MM.1S (cell line): ENCODE measurements at places on chromosomes 5 and 9.

DNA sequence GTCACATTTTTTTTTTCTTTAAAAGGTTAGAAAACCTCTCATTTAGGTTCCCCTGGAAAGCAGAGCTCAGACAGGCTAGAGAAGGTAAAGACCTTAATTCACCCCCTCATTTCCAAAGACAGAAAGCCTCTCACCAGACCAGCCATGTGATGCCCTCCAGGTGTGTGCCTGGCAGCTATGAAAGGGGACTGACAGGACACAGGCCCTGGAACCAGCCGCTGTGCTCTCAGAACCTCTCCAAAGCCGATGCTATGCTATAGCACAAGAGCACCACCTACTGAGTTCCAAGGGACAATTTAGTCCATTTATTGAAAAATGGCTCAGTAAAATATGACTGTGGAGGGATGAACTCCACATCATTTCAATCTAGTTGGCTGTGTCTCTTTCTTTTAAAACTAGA lies 48.8 kb downstream of the FANCC start:
- H3K27me3 ChIP-seq = no peaks in the 10 kb centered on the region
- peak; percentile 21 for DNase-seq
- H3K36me3 ChIP-seq = no peaks in the 10 kb centered on the region
- no peaks in the 10 kb centered on the region for H3K4me1 ChIP-seq

DNA sequence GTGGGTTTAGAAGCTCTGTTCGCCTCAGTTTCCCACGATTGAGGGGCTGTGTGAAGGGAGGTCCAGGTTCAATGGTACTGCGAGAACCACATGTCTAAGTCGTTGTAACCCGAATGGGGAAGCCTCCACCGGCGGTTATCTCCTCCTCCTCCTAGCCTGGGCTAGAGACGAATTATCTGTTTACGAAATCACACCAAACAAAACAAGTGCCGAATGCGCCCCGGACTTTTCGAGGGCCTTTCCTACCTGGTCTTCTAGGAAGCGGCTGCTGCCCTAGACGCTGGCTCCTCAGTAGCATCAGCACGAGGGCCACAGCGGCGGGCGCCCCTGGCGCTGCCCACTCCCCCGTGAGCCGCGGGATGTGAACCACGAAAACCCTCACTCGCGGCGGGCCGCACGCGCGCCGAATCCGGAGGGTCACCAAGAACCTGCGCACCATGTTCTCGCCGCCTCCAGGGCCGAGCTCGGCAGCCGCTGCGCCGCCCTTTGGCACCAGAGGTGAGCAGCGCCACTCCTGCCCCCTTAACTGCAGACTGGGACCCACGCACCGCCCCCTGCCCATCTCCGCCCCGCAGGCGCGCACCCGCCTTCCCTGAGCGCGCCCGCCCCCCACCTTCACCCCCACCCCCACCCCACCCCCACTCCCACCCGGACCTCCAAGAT lies at the start of gene CDKN2A:
Gene CDKN2A, minus strand, starts transcription at position 500 of the 663 bp plus-strand sequence.
- H3K36me3 ChIP-seq = no peaks in the 10 kb centered on the region
- H3K27me3 ChIP-seq = no peaks in the 10 kb centered on the region
- peak within 1 kb of the TSS; percentile 16; the same call in 1 of the 2 replicates for H3K27ac ChIP-seq
- DNase-seq = no peak
- H3K4me1 ChIP-seq = no peaks in the 10 kb centered on the region

DNA sequence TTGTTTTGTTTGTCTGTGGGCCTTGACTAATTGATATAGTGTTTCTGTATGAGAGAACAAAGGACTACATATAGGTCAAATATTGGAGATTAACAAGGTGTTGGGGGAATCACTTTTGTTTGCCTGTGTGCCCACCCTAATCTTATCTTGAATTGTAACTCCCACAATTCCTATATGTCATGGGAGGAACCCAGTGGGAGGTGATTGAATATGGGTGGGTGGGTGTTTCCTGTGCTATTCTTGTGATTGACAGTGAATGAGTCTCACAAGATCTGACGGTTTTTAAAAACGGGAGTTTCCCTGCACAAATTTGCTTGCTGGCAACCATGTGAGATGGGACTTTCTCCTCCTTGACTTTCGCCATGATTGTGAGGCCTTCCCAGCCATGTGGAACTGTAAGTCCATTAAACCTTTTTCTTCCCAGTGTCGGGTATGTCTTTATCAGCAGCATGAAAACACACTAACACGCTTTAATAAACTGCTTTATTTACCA lies 64.9 kb upstream of the HSPB3 start:
- no peaks in the 10 kb centered on the region for H3K27me3 ChIP-seq
- H3K36me3 ChIP-seq = no peaks in the 10 kb centered on the region
- no peak overlapping the region for H3K4me3 ChIP-seq
- no peak overlapping the region for H3K27ac ChIP-seq
- DNase-seq = no peak
- peaks cover 8% of the 10 kb centered on the region; the same call in 1 of the 2 replicates for H3K4me1 ChIP-seq

DNA sequence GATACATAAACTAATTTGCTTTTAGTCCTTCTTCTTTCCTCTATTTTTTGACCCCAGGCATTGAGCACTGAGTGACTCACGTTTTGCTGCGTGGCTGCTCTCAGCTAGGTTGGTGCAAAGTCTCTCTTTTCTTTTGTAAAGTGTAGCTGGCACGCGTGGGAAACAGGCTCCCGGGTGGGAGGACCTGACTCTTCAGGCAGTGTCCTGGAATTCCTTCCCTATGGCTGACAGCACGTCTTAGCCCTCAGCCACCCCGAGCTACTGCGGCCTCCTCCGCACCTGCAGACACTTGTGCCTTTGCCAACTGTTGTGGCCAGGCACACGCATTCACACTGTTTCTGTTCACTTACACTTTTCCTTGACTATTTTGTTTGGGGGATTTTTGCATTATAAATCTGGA lies 877 bp upstream of the SCGB3A1 start:
- no peak for DNase-seq
- no peak overlapping the region for H3K27ac ChIP-seq
- H3K4me1 ChIP-seq = no peaks in the 10 kb centered on the region

DNA sequence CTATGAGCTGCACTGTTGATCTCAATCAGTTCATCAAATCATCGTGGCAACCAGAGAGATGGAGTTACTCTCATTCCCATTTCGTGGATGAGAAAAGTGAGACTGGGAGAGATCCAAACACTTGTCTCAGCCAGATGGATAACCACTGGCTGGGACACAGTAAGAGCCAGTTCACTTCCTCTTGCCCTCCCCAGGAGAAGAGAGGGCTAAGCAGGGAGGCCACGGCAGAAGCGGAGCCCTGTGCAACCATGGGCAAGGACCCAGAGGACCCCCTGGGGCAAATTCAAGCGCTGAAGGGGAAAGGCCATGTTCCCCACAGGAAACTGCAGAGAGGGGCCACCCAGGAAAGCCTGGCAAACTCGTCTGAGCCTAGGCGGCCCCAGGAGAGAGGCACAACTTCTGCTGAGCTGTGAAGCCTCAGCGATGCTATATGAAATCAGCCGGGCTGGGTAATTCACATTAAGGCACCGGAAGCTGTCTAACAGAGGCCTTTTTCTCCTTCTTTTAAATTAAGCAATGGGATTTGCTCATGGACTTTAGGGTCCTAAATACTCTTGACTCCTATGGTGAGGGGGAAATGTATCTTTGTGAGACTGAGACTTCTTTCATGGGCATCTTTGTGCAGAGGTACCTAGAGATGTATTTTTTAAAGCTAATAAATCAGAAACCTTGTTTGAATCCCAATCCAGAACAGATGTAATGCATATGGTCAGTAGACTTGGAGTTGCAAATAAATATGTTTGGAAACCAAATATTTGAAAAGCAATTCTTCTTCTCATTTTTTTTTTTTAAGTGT lies 137.1 kb upstream of the SMIM23 start:
- H3K36me3 ChIP-seq = no peaks in the 10 kb centered on the region
- DNase-seq = no peak
- H3K27ac ChIP-seq = no peak overlapping the region
- H3K4me1 ChIP-seq = no peaks in the 10 kb centered on the region
- H3K4me3 ChIP-seq = no peak overlapping the region
- no peaks in the 10 kb centered on the region for H3K27me3 ChIP-seq

GRCh38 chr5:78157001-78157400 lies 137.5 kb downstream of the AP3B1 start:
- H3K4me1 ChIP-seq = no peaks in the 10 kb centered on the region
- H3K27ac ChIP-seq = no peak overlapping the region
- H3K36me3 ChIP-seq = no peaks in the 10 kb centered on the region
- H3K4me3 ChIP-seq = no peak overlapping the region
- no peaks in the 10 kb centered on the region for H3K27me3 ChIP-seq
- DNase-seq = no peak

GRCh38 chr9:36086442-36086841 lies 49.7 kb downstream of the RECK start:
- H3K4me3 ChIP-seq = no peak overlapping the region
- no peak for DNase-seq
- H3K27ac ChIP-seq = no peak overlapping the region
- no peaks in the 10 kb centered on the region for H3K27me3 ChIP-seq

- H3K4me3 ChIP-seq = no peak overlapping the region
- no peaks in the 10 kb centered on the region for H3K36me3 ChIP-seq
- no peak overlapping the region for H3K27ac ChIP-seq
- no peaks in the 10 kb centered on the region for H3K4me1 ChIP-seq
These were observed 14.0 kb upstream of the PWWP2A start for GRCh38 chr5:160133071-160133917.

DNA sequence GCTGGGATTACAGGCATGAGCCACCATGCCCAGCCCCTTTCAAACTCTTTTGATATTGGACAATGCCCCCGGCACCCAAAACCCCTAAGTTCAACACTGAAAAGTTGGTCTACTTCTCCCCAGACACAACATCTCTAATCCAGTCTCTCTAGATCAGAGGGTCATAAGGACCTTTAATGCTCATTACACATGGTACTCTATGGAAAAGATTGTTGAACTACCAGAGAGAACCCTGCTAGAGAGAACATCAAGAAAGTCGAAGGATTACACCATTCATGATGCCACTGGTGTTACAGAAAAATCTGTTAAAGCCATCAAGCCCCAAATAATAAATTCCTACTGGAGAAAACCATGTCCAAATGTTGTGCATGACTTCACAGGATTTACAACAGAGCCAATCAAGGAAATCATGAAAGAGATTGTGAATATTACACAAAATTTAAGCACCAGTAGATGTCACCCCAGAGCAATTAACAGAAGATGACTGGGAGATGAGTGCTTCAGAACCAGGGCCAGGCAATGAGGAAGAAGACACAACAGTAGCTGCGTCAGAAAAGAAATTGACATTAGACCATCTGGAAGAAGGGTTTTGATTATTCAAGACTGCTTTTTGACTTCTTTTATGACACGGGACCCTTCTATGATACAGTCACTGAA lies 28.3 kb upstream of the NIPAL4 start:
- no peak overlapping the region for H3K27ac ChIP-seq
- H3K4me1 ChIP-seq = no peaks in the 10 kb centered on the region
- no peaks in the 10 kb centered on the region for H3K27me3 ChIP-seq
- H3K36me3 ChIP-seq = no peaks in the 10 kb centered on the region
- no peak overlapping the region for H3K4me3 ChIP-seq
- peak; percentile 53 for DNase-seq

GRCh38 chr9:105360344-105360743 lies 87.5 kb upstream of the FSD1L start:
- no peaks in the 10 kb centered on the region for H3K27me3 ChIP-seq
- no peak overlapping the region for H3K4me3 ChIP-seq
- peak overlapping the region; percentile 21; the same call in 1 of the 2 replicates for H3K27ac ChIP-seq
- H3K4me1 ChIP-seq = peaks cover 72% of the 10 kb centered on the region
- no peak for DNase-seq

- H3K27ac ChIP-seq = no peak overlapping the region
- no peaks in the 10 kb centered on the region for H3K36me3 ChIP-seq
- no peak overlapping the region for H3K4me3 ChIP-seq
- H3K27me3 ChIP-seq = no peaks in the 10 kb centered on the region
These were observed 211.1 kb downstream of the EFNA5 start for GRCh38 chr5:107459605-107460004.

- no peak overlapping the region for H3K4me3 ChIP-seq
- no peak overlapping the region for H3K27ac ChIP-seq
- H3K36me3 ChIP-seq = no peaks in the 10 kb centered on the region
- no peak for DNase-seq
- H3K4me1 ChIP-seq = peaks cover 26% of the 10 kb centered on the region
These were observed 256.7 kb downstream of the NDUFS4 start for GRCh38 chr5:53817183-53817582.

GRCh38 chr9:2576631-2577030 lies 45.0 kb upstream of the VLDLR start:
- H3K4me3 ChIP-seq = no peak overlapping the region
- H3K4me1 ChIP-seq = no peaks in the 10 kb centered on the region
- H3K27me3 ChIP-seq = no peaks in the 10 kb centered on the region
- DNase-seq = no peak

DNA sequence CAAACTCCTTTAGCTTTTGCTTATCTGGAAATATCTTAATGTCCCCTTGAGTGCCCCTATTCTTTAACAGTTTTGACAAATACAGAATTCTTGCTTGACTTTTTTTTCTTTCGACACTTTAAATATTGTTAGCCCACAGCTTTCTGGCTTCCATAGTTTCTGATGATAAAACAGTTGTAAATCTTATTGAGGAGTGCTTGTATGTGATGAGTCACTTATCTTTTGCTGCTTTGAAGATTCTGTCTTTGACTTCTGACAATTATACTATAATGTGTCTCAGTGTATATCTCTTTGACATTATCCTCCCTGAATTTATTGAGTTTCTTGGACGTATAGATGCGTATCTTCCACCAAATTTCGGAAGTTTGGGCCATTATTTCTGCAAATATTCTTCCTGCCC lies 21.6 kb downstream of the FBXL17 start:
- H3K4me3 ChIP-seq = no peak overlapping the region
- H3K27ac ChIP-seq = no peak overlapping the region
- H3K36me3 ChIP-seq = no peaks in the 10 kb centered on the region
- no peaks in the 10 kb centered on the region for H3K27me3 ChIP-seq
- H3K4me1 ChIP-seq = no peaks in the 10 kb centered on the region

DNA sequence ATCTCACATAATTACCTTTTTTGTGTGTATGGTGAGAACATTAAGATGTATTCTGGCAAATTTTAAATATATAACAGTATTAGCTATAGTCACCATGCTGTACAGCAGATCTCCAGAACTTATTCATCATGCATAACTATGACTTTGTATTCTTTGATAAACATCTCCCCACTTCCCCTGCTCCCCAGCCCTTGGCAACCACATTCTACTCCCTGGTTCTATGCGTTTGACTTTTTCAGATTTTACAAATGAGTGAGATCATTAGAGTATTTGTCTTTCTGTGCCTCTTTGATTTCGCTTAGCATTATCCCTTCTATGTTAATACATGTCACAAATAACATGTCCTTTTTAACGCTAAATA lies 49.4 kb downstream of the SMC2 start:
- no peak overlapping the region for H3K4me3 ChIP-seq
- no peak overlapping the region for H3K27ac ChIP-seq
- H3K4me1 ChIP-seq = no peaks in the 10 kb centered on the region

DNA sequence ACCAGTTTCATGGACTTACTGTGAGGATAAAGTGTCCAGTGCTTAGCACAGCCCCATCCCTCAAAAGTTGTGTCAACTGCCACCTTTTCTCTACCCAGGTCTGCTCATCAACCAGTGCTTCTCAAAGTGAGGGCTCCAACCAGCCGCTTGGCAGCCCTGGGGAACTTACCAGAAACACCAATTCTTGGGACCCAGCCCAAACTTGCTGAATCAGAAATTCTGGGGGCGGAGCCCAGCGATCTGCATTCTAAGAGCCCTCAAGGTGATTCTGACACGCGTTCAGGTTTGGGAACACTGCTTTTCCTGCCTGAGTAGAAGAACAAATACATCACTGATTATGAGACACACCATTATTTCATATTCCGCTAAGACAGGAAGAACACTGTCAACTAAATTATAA lies 132.0 kb downstream of the NSG2 start:
- H3K27ac ChIP-seq = no peak overlapping the region
- H3K36me3 ChIP-seq = no peaks in the 10 kb centered on the region
- no peak overlapping the region for H3K4me3 ChIP-seq
- 0 out of 2 replicates have a peak, but pooled peaks cover 4% of the 10 kb centered on the region for H3K4me1 ChIP-seq
- no peaks in the 10 kb centered on the region for H3K27me3 ChIP-seq

- no peaks in the 10 kb centered on the region for H3K4me1 ChIP-seq
- no peaks in the 10 kb centered on the region for H3K27me3 ChIP-seq
- H3K27ac ChIP-seq = no peak overlapping the region
- no peak overlapping the region for H3K4me3 ChIP-seq
- H3K36me3 ChIP-seq = no peaks in the 10 kb centered on the region
These were observed 111.9 kb upstream of the FST start for GRCh38 chr5:53368516-53368915.
